ENCODE measurements at places on chromosomes 2 and 18.

DNA sequence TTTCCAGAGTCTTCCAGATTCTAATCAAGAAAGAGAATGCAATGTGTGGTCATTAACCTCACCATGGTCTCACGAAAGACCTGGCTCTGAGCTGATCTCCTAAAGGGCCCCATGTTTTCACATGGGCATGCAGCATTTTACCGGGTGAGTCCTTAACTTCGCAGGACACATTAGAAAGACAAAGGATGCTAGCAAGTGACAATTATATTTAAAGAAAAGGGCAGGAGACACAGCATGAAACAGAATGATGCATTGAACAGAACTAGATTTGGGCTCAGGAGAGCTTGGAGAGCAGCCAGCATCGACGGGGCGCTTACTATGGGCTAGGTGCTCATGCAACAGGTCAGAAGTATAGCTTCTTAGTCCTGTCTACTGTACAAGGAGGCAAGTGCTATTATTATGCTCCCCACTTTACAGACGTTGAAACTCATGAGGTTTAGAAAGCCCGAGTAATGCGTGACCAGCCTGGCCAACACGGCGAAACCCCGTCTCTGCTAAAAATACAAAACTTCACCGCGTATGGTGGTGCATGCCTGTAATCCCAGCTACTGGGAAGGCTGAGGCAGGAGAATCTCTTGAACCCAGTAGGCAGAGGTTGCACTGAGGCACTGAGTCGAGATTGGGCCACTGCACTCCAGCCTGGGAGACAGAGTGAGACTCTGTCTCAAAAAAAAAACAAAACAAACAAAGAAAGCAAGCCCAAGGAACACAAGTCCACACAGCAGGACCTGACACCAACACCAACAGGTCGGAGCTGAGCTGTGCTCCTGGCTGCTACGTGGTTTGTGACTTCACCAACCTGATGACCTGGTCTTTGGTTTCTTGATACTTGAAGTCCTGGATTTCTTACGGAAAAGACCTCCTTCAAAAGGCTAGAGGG is 16.1 kb downstream of the MBP start:
- DNase-seq = no peak

- DNase-seq = no peak
These were observed 103.5 kb downstream of the SOS1 start for GRCh38 chr2:39017334-39017733.

DNA sequence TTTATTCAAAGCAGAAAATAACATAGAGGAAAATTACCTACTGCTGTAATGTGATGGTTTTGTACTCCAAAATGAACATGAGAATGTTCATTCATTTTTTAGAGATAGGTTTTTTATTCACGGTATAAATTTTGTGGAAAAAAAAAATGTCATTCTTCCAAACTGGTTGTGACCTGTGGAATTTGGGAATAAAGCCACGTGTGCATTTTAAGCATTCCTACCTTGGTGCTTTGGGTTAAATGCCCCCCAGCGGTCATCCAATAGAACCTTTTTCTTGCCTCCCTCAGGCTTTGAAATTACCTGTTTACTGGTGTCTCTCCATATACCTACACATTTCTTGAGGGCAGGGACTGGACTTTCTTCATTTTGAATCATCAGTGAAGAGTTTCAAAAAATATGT is 740.7 kb downstream of the DPP10 start:
- no peak for DNase-seq

DNA sequence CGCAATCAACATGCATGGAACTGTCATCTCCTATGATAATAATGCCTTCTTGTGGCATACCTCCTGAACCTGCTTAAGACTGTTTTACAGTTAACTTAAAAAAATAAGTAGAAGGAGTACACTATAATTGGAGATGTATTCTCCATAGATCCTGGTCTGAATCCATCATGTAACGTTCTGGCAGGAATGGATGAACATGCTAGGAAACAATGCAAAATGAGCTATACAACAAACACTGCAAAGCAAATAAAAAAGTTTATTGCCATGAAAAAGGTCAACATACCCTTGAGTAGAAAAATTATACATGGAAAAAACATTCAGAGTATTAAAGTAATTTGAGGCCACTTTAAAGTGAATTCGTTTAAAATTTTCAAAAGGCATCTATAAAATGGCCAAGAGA is 71.5 kb upstream of the SCN7A start:
- DNase-seq = no peak

DNA sequence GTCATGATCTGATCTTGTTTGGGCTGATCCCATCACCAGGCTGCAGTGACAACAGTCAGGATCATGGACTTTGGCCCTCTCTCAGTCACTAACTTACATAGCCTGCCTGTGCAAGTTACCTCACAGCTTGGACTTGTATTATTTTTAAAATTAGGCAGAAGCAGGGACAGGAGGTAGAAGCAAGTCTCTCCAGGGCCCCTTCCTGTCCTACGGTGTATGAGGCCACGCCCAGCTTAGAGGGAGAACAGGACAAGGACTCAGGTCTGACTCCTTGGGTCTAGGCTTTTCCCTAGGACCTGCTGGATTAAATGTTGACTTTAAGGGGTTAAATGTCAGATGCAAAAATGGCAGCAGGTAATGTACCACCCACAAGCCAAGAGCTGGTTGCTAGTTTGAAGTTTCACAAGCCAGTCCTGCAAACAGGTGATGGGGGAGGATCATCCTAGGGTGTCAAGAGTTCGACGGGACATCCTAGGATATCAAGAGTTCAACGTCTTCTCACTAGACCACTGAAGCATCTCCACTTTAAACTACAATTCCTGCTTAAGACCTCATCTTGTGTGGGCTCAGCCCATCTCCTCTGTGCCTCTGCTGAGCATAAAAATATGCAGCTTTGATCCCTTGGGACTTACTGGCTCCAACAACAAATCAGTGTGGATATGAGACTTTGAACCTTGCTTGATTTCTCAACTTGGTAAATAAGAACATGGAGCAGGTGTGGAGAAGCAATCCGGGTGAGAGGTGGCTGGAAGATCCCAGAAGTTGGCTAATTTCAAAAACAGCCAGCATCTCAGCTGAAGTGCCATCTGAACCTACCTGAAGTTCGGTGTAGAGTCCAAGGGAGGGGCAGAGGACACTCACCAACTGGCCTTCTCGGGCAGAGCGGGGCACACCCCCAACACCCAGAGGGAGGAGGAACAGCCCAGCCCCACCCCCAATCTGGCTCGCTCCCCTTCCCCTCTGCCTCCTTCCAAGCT is 39.5 kb downstream of the SFXN5 start:
- DNase-seq = no peak

GRCh38 chr2:172428832-172429210 is 1.4 kb downstream of the ITGA6 start:
- DNase-seq = no peak

GRCh38 chr2:215527736-215528135 is 91.9 kb upstream of the FN1 start:
- no peak for DNase-seq

GRCh38 chr2:26245810-26246209 is 1.1 kb downstream of the HADHB start:
- DNase-seq = no peak

GRCh38 chr18:28582724-28583123 is 405.8 kb upstream of the CDH2 start:
- no peak for DNase-seq

- DNase-seq = no peak
These were observed 122.3 kb upstream of the DOCK10 start for GRCh38 chr2:225164401-225165050.

DNA sequence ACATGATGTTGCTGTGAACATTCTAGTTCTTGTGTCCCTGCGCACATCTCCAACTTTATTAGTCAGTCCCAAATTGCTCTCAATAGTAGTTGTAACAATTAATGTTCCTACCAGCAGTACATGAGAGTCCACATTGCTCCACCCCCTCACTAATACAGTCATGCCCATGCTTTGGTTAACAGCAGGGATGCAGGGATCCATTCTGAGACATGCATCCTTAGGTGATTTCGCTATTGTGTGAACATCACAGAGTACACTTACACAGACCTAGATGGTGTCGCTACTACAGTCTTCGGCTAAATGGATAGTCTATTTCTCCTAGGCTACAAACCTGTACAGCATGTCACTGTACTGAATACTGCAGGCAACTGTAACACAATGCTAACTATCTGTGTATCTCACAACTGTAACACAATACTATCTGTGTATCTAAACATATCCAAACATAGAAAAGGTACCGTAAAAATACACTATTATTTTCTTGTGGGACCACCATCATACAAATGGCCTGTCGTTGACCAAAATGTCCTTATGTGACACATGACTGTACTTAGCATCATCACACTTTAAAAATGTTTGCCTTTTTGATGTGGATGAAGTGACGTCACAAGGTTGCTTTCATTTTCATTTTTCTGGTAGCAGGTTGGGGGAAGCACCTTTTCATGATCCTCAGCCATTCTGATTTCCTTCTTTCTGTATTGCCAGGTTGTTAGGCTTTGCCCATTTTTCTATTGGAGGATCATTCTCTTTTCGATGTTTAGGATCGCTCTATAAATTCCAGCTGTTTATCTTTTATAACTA is 82.9 kb upstream of the RNF152 start:
- DNase-seq = no peak

All from stimulated activated CD4-positive, alpha-beta T cell treated with anti-CD3 and anti-CD28 coated beads, Interleukin-4, amount 100 ng/mL, for 48 hours (primary cell).